Sigmoid colon (tissue), 7 donors: ENCODE measurements at places on chromosomes 6 and 20. TPM values are rescaled to one million over a fixed set of nuclear protein-coding genes. Genes with fewer than 3 reads are reported as not detected.

C20orf204 gene
- total RNA-seq: 1.1 TPM

ACTL10 gene
- 0.55 TPM for total RNA-seq

SPTLC3 gene
- total RNA-seq: 8.4 TPM

MYCT1 gene
- total RNA-seq: 5.4 TPM

DNA sequence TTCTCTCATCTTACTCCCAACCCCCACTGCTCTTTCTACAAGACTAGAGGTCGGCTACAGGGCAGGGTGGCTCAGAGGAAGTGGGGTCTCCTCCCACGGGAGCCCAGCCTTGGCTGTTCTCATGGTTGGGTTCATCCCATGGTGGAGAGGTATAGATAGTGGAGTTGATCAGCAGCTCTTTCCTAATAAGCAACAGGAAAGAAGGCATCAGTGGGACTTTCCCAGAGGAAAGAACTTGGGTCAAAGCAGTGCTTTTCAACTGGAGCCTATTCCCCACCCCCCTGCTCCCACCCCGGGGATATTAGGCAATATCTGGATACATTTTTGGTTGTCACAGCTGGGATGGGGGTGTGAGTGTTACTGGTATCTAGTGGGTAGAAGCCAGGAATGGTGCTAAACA, 200.9 kb downstream of the NFATC2 start:
- DNase-seq: peak; percentile 45

- no peak for DNase-seq
These were observed 92.6 kb upstream of the PRDM1 start for GRCh38 chr6:105993341-105994117.

DNA sequence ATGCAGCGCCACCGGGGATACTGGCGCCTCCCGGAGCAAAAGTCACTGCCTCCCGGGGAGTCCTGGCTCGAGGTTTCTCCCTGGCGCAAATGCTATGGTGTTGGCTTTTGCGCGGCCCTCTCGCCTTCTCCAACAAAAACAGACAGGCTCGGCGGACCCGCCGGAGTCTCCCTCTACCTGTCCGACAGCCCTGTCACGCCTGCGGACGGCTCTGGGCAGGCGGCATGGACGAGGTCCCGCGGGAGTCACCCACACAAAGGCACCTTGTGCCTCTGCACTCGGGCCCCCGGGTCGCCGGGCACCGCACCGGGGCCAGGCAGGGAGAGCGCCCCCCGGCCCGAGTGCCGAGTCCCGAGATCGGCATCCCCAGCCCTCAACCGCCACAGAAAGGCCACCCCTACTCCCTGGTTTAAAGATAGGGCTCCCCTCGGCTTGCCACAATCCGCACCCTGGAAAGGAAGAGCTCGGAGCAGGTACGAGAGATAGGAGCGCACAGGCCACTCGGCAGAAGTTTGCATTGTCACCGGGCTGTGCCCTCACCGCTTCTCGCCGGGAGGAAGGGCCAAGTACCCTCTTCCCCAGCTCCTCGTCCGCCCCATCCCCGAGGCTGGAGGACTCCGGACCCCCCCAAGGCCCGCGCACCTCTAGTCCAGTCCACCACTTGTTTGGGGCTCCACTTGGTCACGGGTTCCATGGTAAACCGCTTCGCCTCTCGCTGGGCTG, 903 bp downstream of the CNKSR3 start:
- peak; percentile 79 for DNase-seq

RAB44 gene
- not detected for total RNA-seq

DNA sequence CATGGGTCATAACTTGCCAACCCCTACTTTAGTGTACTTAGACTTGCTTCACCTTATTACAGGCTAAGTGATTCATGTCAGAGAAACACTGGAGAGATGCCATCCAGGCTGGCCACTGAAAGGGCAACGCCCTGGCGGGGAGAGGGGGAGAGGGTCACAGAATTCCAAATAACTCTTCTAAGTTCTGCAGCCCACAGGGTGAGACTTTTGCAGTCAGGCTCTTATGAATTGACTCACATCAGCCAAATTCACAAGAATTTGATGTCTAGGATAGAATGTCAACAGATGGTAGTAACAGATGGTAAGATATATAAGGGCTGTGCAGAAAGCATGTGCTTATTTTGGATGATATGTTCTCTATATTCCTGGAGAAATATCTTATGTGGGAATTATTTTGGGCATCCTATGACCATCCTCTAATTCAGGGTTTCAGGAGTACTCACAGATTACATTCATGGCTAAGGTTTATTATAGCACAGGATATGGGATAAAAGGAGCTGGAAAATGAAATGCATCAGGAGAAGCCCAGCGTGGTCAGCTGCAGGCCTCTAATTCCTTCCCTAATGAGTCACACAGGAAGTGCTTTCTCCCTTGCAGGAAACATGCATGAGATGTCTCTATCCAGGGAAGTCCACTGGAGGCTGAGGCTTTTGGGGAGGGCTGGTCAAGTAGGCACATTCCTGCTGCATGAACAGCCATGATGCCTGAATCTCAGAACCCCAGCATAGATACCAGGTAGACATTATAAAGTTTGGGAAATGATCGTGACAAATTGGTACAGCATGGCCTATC, 58.7 kb upstream of the RIN2 start:
- DNase-seq: no peak

NDRG3 gene
- 34.2 TPM for total RNA-seq

POU5F1 gene
- total RNA-seq: 0.16 TPM

DNA sequence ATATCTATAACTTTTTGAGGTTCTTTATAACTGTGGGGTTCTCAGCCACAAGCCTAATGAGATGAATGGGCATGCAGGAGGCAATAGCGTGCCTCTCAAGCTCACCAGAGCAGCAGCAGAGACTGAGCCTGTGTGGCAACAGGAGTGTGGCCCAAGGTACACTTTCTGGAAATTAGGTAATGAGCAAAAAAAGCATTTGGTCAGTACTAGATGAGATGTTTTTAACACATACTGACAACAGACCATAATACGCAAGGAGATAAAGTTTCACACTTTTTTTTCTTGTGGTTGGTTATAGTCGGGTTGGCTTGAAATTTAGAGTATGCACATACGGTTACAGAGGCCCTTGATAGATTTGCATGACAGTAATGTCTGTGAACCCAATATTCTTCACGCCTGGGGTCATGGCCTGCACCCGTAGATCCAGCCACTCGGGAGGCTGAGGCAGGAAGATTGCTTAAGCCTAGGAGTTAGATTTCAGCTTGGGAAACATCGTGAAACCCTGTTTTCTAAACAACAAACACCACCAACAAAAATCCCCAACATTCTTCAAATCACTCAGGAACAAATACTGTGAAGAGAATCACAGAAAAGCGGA, 300.1 kb downstream of the GMDS start:
- DNase-seq: no peak

DNA sequence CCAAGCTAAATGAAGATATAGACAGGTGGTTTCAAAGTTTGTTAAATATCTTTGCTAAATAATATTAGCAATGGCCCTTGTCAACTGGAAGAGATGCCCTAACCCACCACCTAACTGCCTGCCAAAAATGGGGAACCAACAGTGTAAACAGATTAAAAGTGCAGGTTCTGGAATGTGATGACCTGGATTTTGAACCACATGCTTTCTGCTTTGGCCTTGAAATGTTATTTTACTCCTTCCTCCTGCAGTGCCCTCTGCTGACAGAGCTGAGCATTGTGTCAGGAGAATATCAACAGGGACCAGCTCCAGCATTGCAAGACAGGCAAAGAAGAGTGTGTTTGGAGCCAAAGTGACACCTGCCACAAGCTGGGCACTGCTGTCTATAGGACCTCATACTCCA, 226.6 kb downstream of the MYLK4 start:
- no peak for DNase-seq

- DNase-seq: no peak
These were observed 46.9 kb upstream of the ENPP5 start for GRCh38 chr6:46217671-46218131.

RAB22A gene
- total RNA-seq: 17.6 TPM

DNA sequence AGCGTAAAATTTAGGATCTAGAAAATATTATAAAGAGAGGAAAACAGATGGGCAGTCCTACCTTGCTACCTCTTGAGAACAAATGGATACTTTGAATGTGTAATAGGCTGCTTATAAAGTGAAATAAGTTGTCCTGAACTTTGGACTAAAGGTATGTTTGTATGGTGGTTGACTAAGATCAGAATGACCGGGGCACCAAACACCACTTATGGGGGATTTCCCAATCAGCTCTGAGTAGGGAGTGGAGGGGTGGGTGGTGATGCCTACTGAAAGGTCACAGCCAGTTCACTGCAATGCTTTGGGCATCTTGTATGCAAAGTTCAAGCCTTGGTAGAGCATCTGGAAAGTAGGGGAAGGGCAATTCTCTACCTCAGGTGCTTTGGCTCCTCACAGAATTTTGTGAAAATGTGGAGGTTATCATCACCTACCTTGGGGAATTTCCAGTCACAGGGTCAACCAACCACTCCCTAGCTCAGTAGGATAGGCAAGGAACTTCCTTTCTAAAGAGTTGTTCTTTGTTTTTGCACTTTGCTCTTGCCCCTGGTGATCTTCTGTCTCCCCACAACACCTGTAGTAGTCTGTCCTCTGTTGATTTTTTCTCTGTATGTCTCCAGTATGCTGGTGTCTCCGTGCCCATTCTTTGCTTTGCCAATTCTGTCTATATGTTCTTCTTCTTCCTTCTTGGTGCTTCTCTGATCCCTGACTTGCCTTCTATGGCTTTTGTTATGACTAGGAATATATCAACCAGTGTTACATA, at the start of gene TRIM31:
Gene TRIM31, minus strand, starts transcription at position 88 of the 757 bp plus-strand sequence. CDS start 285 bp downstream, outside the sequence.
- no peak for DNase-seq

DNA sequence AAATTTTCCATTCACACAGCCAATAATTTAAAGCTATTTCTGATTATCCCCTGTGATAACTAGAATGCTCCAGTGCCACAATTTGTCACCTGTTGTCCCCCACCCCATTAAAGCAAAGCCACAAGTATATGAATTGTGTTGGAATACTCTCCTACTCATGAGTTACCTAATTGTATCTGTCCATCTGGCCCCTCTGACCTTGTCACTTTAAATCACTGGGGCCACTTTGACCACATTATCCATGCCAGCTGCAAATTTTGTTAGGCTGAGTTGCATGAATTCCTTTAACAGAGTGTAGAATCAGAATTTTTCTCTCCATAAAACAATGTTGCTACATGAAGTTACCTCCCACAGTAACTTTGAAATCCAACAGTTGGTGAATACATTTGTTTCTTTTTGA, 204.6 kb downstream of the MEI4 start:
- no peak for DNase-seq

ETV7 gene
- 0.55 TPM for total RNA-seq

CST4 gene
- total RNA-seq: not detected

GRCh38 chr6:5036269-5036668, 32.4 kb upstream of the RPP40 start:
- DNase-seq: no peak

GRCh38 chr6:144315226-144315980, 30.3 kb downstream of the UTRN start:
- no peak for DNase-seq

DNA sequence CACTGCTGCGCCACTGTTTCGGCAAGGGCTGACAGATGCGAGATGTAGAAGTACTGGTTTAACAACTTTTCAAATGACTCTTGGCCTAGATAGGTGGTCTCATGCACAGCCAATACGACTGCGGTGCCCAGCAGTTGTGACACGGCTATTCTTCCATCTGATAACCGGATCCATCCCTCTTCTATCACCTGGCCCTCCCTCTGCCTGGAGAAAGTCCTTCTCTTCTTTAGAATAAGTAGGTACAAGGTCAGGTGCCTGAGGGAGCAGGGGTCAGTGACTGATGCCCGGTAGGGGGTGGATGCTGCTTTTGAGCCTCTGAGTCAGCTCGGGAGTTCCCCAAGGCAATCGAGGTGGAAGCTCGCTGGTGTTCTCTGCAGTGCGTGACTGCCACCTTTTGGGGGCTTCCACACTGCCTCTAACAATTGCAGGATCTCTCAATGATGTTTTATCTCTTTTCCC, 166.8 kb upstream of the GRIK2 start:
- DNase-seq: no peak

GRCh38 chr6:136684466-136684865, 107.8 kb downstream of the MAP3K5 start:
- DNase-seq: no peak

DNA sequence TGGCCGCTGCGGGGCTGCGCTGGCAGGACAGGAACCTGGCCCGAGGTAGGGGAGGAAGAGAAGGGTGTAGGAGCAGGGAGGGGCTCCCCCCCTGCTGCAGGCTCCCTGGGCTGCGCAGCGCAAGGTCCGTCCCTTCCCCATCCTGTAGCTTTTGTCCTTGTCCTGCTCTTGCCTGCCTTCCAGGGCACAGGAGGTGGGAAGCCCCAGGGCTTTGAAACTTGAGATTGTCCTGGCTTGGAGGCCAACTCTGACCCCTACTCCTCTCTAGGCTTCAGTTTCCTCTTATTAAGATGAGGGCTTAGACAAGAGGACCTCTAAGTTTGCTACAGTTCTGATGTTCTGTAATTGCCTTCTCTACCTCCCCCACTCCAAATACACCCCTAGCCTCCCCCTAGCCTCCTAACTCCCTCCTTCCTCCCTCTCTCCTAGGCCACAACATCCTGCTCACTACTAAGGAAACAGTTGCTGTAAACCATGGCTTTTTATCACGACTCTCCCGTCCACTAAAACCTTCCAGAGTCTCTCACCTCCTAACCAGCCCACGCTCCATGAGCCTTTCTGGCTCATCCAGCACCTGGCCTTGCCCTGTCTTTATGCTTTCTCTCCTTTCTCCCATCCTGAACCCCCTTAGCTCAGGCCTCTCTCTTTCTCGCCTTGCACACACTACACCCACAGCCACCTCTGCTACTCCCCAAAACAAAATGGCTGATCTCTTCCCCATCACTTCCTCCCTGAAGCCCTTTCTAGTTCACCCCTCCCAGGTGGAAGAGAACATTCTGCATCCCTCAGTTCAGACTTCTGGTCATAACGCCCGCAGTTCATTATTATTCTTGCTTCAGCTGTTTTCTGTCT, 10.2 kb downstream of the UNC5CL start:
- DNase-seq: peak; percentile 46

- DNase-seq: no peak
These were observed 53.9 kb upstream of the SCML4 start for GRCh38 chr6:107877968-107878367.

DNA sequence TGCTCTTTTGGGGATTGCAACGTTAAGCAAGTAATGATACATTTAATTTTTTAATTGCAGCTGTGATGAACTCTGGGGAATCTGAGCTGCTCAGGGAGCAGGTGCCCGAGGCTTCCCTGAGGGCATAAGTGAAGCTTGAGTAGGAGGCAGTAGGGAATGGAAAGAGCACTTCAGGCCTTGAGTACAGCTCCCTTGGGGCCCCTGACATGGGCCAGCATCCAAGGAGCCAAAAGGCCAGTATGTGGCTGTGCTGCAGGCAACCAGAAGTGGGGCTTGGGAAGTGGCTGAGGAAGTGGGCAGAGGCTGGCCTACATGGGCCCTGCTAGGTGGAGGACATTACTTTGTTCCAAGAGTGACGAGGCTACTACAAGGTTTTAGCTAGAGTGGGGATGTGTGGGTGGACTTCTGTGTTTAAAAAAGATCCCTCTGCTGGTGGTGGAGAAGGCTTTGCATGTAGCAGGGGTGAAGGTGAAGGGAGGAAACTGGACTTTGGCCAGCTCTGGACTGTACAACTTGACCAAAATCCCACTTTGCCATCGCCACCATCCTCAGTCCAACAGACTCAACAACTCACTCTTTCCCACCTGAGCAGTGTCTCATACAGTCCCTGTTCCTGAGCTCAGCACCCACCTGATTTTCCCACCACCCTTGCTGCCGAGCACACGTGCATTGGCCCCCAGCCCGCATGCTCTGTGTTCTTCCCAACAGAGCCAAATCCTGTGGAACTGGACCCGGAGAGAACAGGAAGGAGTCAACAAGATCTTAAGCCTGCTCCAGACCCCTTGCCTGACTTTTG, 10.9 kb upstream of the ZNF831 start:
- no peak for DNase-seq
